ENCODE measurements at places on chromosomes 7 and 10. TPM values are rescaled to one million over a fixed set of nuclear protein-coding genes. Genes with fewer than 3 reads are reported as not detected.

DNA sequence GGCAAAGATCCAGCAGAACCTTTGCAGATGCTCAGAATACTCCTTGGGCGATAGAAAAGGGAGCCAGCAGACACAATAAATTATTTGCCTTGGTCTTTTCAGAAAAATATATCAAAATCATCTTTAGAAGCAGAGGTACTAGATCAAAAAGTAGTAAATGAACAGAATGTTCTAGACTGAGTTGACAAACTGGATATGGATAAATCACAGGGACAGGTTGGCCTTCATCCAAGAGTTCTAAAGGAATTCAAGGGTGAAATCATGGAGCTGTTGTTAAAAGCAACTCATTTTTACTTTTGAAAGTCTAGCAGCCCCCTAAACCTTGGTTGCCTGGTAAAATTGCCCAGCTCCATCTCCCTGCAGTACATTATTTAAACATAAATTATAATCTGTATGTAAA is 99.1 kb downstream of the PLCE1 start:
- DNase-seq = no peak

DNA sequence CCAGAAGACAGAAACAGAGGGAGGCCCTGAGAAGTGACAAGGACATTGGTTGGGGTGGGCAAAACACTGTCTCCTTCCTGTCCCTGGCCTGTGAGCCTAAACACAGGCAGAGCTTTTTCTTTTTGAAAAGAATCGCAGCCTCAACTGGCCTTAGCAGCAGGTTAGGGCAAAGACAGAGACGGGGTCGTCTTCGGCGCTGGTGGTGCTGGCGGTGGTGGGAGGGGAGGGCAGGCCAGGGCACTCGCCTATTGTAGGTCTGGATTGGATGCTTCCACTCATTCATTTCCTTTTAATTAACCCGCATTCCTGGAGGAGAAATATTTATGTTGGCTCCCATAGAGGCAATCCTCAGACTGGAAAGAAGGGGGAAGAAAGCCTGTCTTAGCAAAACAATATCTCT is 22.6 kb downstream of the WNT8B start:
- no peak for DNase-seq

C10orf53 gene
- not detected for total RNA-seq

GPR15LG gene
- not detected for total RNA-seq

GRCh38 chr7:20214921-20215669 is 2.1 kb downstream of the MACC1 start:
- no peak for DNase-seq

DNA sequence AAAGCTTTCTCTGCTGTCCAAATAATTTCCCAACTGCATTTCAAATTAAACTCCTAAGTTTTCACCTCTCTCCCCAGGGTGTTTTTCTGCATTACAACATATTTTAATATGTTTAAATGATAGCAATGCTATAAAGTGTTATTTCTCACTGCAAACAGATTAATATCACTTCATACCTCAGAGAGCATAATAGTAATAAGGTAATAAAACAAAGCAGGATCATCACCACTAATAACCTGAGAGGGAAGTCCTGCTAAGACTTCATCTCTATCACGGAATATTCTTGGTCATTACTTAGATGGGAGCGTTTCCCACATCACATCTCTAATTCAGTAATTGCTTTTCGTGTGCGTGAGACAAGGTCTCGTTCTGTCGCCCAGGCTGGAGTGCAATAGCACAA is 168.8 kb downstream of the PARD3 start:
- no peak for DNase-seq

PRXL2A gene
- 11.0 TPM for total RNA-seq

MOGAT3 gene
- total RNA-seq = not detected

FGL2 gene
- total RNA-seq = 0.93 TPM

SLC16A12 gene
- total RNA-seq = not detected

DNA sequence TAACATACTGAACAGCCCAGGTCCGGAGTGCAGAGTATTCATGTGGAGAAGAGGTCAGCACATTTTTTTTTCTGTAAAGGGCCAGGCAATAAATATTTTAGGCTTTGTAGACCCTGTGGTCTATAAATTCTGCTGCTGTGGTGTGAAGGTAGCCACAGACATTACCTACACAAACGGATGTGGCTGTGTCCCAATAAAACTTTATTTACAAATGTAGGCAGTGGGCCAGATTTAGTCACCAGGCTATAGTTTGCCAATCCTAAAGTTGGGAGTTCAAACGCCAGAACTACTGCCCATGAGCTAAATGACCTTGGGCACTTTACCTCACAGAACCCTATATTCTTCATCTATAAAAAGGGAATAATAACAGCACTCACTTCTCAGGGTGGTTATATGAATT is 13.4 kb downstream of the FAM53B start:
- DNase-seq = no peak

SPRN gene
- total RNA-seq = not detected

DNA sequence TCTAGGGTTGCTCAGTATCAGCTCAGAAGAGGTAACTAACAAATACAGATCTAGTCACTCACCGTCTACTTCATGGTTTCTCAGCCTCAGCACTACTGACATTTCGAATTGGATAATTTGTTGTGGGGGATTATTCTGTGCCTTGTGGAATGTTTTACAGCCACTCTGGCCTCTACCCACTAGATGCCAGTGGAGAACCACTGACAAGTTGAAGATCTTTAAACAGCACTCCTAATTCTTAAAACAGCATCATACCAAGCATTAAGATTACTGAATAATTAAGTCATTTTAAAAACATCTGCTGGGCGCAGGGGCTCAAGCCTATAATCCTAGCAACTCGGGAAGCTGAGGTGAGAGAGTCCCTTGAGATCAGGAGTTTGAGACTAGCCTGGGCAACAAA is 82.6 kb downstream of the UPF2 start:
- no peak for DNase-seq
